NCI-H1105 (cell line): ENCODE measurements at places on chromosomes 2 and 18.

DNA sequence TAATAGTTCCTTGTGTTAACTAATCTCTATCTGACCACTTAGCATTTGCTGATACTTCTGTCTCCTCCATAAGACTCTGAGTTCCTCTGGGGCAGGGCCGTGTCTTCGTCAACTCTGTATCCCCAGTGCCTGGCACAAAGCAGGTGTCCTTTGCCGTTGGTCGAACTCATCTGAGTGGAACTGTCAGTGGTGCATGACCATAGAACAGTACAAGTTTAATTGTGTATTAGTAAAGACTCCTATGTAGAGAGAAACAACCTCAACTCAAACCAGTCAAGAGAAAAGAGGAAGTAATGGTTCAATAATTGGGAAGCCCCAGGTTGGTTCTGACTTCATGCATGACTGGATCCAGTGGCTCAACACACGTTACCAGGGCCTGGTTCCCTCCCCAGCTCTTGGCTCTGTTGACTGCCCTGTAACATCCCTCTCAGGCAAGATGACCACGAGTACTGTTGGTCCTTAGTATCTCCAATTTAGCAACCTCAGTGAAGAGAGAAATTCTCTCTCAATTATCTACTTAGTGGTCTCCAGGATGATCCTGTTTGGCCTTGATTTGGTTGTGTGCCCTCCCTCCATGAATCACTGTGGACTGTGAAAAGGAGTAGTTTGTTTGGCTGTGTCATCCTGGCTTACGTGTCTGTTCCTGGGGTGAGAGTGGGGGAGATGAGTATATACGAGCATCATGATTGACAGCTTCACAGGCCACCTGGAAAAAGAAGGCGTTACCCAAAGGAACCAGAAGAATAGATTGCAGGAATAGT, 58.5 kb upstream of the MSH6 start:
- DNase-seq, result no peak

DNA sequence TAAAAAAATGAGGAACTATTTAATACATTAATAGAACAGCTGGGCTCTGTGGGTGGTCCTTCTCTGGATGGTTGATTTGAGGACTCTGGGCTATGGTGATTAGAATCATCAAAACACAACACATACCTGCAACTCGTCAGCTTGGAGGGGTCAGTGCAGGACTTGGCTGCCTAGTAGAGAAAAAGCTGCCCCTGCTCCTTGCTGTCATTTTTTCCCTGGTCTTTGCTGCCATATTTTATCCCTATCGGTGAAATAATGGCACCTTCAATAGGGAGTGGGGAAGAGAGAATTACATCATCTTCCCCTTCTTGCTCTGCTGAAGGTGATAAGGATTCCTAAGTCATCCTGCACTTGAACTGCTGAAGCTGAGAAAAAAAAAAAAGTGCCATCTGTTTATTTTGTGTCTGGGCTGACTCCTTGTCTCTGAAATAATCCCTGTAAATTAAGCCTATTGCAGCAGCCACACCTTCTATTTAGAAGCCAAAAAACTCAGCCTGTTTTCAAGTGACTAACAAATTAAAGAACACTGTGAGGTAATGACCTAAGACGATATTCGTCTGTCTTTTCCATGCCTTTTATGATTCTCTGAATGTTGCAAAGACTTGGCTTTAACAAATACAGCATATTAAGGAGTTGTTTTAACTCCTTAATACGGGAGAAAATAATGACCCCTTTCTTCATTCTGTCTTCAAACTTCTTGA, 89.3 kb downstream of the ACVR1 start:
- DNase-seq, result no peak

GRCh38 chr2:568639-569235, 108.5 kb downstream of the TMEM18 start:
- no peak for DNase-seq

GRCh38 chr2:18132697-18133096, 254.2 kb downstream of the KCNS3 start:
- no peak for DNase-seq

- no peak for DNase-seq
Observed at GRCh38 chr2:217652761-217653639, 349.8 kb downstream of the TNS1 start.

DNA sequence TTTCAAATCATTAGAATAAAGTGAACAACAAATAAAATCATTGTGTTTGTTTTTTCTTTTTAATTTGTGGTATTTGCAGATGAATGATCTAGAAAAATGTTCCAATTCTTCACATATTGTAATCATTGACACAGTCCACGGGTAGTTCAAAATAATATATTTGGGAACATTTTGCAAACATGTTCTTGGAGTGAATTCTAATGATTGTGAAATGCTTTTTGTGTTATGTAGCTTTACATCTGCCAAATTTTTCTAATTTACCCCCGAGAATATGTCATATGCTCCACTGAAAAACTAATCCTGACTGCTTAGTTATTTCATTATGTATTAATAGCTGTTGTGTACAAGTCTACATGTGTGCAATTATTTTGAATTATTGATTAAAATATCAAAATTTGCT, 1468.4 kb upstream of the NXPH2 start:
- DNase-seq, result no peak

GRCh38 chr18:12656605-12656937, 1.3 kb downstream of the SPIRE1 start:
- no peak for DNase-seq
